ENCODE measurements at places on chromosomes 2 and 18.

DNA sequence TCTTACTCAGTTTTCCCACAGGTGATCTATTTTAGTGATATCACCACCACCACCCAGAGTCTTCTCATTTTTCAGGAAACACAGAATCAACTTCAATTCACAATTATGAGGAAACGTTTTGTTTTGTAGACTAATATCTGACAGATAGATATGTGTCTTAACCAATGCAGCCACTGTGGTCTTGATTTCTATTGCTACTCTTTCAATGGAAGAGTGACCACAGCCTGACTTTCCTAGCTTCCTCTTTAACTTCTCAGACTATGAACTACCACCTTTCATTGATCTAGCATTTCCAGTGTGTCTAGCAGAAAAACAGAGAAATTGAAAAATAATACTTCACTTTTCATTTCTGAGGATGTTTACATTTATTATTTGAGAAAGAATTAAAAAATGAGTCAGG lies 20.5 kb downstream of the ADAM17 start:
- DNase-seq, result no peak

GRCh38 chr18:35415511-35416073 lies 38.5 kb upstream of the ZNF396 start:
- peak; percentile 47 for DNase-seq

- DNase-seq, result no peak
Measured at GRCh38 chr2:139492131-139492680, 712.0 kb upstream of the NXPH2 start.

- DNase-seq, result no peak
Measured at GRCh38 chr2:190457256-190457655, 49.1 kb downstream of the MFSD6 start.

DNA sequence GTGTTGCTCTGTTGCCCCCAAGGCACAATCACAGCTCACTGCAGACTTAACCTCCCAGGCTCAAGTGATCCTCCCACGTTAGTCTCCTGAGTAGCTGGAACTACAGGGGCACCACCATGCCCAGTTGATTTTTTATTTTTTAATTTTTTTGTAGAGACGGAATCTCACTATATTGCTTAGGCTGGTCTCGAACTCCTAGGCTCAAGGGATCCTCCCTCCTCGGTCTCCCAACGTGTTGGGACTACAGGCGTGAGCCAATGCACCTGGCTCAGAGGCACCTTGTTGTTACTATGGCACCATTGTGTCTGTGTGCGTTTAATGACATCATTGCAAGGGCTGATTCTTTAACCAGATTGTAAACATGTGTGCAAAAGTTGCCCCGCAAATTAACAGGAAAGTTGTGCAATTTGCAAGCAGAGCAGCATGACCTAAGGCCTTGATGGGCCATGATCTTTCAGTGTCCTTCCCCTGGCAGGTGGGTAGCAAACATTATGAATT lies 22.6 kb downstream of the TCF23 start:
- DNase-seq, result no peak

GRCh38 chr2:185242462-185242861 lies 496.1 kb upstream of the FSIP2 start:
- DNase-seq, result no peak

GRCh38 chr2:180110469-180110868 lies 103.4 kb upstream of the CWC22 start:
- no peak for DNase-seq

- DNase-seq, result no peak
Measured at GRCh38 chr2:59239146-59239545, 998.0 kb upstream of the FANCL start.

DNA sequence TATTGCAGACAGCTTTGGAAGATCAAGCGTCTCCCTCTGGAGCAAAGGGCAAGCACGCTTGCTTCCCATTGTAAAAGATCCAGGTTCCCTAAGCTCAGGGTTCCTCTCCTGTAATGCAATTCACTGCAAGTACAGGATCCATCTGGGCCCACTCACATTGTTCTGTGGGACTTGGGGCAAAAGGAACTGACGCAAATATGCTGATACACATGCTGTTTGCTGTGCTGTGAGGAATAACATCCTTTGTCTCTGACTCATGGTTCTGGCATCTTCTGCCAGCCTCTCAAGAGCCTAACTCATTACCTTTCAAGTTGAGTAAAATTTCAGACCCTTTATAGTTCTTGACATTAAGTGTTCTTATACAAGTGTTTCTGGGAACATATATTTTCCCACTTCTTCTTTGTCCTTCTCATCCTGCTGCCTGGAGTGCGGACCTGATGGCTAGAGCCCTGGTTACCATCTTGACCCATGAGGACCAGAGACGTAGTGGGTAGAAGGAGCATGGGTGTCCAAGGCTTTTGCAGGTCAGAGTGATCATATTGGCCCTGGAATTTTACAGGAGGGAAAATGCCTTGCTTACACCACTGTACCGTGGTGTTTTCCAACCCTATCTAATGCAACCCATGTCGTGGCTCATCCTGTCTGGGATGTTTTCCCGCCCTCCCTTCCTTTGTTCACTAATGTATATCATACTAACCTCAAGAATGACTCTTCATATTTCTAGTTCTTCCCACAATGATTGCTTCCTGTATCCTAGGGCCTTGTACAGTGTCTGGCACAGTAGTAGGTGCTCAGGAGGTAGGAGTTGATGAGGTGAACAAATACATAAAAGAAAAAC lies 145.7 kb upstream of the GLI2 start:
- no peak for DNase-seq

DNA sequence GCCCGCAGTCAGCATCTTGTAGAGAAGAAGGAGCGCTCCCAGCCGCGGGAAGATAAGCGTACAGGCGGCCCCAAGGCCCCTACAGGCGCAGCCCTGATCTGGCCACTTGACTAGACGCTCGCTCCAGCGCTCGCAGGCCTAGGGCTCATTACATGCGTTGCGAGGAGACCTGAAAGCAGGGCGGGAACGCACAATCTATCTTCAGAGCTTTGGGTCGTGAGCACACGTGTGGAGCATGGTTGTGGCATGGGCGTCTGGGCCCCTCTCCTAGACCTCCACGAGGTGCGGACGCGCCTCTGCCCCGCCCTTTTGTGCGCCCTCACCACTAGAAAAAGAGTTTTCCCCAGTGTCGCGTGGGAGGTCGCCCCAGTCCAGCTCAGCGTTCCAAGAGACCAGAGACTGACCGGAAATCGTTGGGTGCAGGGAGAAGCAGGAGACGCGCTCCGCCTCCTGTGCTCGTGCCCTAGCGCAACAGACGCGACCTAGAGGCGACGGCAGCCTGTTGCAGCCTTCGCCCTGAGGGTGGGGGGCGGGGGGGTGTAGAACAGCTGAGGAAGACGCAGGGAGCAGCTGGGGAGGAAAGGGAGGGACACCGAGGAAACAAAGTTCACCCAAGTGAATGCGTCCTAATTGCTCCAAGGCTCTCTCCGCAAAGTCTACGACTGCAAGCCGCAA lies 12.6 kb downstream of the NR4A2 start:
- DNase-seq, result peak; percentile 74

DNA sequence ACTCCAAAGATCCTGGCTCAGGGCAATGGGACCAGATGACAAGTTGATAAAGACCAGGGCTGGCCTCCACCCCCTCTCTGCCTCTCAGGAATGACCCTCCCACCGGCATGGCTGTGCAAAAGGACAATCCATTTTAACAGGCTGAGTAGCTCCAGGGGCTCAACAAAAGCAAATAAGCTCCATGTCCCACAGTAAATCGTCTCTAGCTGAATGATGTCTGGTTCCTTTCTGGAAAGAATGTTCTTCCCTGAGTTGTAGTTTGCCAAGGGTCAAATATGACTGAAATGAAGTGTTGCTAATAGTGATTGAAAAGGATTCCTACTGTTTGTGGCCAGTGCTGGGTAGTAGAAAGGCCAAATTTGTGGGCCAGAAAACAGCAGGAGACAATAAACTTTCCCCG lies 434.4 kb upstream of the ETAA1 start:
- no peak for DNase-seq

DNA sequence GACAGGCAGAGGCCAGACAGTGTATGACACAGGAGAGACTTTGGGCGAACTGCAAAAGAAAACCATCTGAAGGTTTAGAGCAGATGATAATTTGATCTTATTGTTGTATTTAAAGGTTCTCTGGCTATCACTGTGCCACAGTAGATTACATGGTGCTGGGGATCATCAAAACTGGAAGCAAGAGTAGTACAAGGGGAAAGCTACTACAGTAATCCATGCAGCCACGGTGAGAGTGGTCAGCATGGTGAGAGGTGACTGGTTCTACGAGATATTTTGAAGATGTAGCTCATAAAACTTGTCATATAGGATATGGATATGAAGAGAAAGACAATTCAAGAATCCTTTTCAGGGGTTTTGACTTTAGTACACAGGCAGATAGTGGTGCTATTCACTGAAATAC lies 194.8 kb upstream of the GULP1 start:
- DNase-seq, result no peak

- DNase-seq, result no peak
Measured at GRCh38 chr2:210443527-210443926, 33.0 kb downstream of the LANCL1 start.

DNA sequence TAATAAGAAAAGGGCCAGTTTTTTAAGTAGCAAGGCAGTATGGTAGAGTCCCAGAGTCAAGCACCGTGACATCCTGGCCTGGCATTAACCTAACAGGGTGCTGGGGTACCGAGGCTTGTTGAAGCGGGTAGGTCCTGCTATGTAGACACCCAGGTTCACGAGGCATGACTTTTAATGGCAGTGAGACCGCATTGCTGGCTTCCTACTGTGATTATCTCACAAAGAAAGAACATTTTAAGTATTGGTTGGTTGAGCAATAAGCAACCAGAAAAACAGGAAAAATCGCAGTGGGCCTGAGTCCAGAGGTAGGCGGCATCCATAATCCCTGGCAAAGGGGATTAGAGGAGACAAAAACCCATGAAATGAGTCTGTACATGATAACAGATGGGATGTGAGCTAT lies 927.9 kb upstream of the ACVR2A start:
- no peak for DNase-seq
